ENCODE measurements at places on chromosomes 4 and X.

DNA sequence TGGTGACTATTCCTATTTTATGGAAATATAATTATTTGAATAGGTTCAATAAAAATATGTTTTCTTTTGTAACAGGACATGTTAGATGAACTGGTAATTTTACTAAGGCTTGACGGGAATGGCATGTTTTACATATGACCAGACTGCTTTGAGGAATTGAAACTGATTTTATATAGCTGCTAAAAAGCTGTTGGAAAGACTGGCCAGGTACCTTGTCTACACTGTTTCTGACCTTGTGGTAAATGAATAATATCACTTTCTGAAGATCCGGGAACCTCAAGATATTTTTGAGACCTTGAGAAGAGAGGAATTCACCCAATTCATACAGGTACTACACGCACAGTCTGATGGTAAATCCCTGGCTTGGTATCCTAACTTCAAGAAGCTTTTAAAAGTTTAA, 42.1 kb upstream of the USP46 start:
- no peak for DNase-seq

GRCh38 chr4:6205973-6206372, 5.6 kb upstream of the JAKMIP1 start:
- DNase-seq: no peak

GRCh38 chr4:158125310-158125709, 47.5 kb downstream of the GASK1B start:
- no peak for DNase-seq

DNA sequence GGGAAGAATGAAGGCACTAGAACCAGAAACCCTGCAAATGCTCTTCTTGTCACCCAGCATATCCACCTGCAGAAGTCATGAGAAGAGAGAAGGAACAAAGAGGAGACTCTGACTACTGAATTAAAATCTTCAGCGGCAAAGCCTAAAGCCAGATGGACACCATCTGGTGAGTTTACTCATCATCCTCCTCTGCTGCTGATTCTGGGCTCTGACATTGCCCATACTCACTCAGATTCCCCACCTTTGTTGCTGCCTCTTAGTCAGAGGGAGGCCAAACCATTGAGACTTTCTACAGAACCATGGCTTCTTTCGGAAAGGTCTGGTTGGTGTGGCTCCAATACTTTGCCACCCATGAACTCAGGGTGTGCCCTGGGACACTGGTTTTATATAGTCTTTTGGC, 181.7 kb downstream of the AR start:
- DNase-seq: no peak

DNA sequence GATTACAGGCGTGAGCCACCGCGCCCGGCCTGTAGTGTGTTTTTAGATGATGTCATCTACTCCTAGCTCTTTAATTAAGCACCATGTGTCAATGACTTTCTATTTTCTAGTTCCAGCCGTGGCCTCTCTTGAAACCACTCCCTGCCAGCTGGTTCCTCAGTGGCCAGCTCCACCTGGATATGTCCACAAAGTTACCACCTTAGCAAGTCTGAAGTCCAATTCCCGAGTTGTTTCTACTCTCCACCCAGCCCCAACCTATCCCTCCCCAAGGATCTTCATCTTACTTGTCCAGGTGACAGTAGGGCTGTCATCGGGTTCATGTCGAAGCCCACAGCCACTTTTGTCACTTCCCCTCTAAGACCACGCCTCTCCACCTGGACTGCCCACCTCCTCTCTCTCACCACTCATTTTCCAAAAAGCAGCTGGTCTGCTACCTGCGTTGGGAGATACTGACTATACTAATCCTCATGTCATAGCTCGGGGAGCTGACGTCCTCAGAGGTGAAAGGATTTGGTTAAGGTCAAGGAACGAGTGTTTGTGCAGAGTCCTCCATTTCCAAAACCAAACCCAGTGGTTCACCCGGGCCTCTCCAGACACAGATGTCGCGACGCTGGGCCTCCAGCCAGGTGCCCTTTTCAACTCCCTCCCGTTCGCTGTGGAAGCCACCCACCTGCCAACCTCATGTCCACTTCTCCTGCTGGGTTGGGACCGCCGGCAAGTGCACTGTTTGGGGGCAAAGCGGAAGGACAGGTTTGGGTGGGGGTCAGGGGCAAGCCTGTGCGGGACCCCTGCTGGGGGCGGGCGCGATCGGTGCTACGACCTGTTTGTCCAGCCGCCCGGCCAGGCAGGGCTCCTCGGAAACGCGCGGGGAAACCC, 704 bp downstream of the FAM3A start:
- DNase-seq: no peak

Data from vagina (tissue), 2 donors.